ENCODE measurements at places on chromosomes 1 and 21.

- DNase-seq: no peak
These were observed 5.4 kb downstream of the ARTN start for GRCh38 chr1:43938892-43939587.

- no peak for DNase-seq
These were observed 43.4 kb downstream of the EIF2D start for GRCh38 chr1:206568779-206569352.

GRCh38 chr1:152858062-152858461, 1.7 kb upstream of the LCE7A start:
- no peak for DNase-seq

DNA sequence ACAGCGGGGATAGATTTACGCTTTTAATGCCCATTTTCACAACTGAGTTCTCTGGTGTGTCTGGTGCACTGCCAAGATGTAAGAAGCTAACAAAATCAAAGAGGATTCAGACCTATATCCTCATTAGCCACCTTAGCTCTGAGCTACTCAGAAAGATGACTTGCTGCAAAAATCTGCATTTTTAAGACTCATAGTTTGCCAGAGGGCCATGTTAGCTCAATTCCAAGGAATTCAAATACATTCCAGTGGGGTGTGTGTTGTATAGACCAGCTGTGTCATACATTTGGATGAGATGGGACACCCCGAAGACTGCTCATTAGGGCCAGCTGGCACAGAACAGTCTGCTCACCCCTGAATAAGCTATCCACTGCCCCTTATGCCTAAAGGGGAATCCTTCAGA, 8.9 kb downstream of the DENND2D start:
- DNase-seq: no peak

- no peak for DNase-seq
These were observed 64.0 kb downstream of the CHD5 start for GRCh38 chr1:6116137-6116536.

DNA sequence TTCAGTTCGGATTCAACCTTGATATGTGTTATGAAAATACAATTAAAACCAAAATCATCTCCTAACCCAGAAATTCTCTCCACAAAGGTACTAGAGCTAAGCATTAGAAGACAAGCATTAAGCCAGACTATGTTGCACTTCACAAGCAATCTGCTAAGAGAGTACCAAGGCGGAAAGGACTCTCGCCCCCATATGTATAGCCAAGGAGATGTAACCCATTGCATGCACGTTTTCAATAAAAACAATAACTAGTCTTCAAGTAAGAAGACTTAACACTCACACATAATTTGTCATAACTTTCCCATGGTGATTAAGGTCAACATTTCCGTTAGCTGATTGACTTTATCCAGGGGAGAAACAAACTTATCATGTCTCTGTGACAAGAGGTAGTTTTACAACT, 27.6 kb upstream of the PTPRC start:
- no peak for DNase-seq

DNA sequence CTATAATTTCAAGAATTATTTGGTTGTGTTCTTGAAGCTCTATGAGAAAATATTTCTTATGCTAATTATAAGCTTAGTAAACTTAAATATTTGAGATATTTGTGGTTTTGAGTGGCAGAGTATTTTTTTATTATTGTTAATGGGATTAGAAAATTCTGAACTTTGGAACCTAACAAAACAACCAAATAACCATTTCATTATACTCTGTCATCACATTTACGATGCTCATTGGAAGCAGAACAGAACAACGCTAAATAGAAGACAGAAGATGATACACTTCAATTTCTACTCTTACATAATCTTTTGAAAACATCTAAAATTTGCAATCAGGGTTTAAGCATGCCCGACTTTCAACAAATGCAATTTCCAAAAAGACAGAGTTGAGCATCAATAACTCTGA, 270.2 kb downstream of the PTPRC start:
- DNase-seq: no peak

GRCh38 chr1:228394571-228395394, 11.9 kb downstream of the TRIM11 start:
- DNase-seq: no peak

DNA sequence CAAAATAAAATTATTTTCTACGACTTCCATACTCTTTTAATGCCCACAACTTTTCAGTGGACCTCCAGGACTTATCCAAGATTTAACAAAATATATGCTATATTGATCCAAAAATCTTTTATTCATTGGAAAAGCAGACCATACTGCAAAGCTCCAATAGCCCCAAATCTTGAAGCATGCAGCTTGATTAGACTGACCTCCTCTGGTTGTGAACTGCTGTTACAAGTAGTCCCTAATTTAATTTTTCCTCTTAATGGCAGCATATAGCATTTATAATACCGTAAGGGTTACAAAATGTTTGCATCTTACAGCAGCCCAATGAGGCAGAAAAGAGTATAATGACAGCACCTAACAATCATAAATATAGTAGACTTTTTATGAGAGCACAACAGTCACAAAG, 49.8 kb downstream of the TPR start:
- DNase-seq: no peak

DNA sequence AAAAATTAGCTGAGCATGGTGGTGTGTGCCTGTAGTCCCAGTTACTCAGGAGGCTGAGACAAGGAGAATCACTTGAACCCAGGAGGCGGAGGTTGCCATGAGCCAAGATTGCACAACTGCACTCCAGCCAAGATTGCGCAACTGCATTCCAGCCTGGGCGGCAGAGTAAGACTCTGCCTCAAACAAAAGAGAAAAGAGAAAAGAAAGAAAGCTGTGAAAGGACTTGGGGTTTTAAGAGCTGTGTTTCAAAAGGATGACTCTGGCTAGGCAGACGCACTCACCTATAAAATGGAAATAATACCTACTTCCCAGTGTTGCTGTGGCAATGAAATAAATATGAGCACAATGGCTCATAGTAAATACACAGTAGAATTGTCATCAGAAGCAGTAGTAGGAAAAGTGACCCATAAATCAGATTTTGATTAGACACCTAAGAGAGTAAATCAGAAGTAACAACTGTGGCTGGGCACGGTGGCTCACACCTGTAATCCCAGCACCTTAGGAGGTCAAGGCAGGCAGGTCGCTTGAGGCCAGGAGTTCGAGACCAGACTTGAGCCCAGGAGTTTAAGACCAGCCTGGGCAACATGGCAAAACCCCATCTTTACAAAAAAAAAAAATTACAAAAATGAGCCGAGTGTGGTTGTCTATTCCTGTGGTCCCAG, 45.9 kb upstream of the PUM1 start:
- DNase-seq: no peak

DNA sequence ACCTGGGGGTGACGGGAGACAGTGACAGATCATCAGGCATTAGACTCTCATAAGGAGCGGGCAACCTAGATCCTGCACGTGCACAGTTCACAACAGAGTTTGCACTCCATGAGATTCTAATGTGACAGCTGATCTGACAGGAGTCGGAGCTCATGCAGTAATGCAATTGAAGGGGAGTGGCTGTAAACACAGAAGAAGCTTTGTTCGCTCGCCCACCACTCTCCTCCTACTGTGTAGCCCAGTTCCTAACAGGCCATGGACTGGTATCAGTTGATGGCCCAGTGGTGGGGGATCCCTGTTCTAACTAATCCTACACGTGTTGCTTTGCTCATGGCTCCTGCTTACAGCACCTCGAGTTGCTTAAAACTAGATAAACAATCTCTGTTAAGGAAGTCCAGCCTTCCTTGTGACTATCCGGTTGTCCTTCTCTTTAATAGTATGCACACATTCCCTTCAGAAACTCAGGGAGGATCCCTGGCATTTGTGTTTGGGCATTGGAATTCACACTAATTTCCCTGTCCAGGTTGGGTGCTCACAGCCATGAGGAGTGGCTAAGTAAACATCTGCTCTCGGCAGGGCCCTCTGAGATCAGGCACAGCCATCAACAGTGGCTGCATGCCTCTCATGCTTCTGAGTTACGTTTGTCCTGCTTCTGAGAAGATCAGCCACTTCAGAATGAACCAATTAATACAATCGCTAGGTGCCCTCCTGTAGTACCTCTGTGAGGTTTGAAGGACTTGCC, 21.1 kb upstream of the F3 start:
- no peak for DNase-seq

Measured in activated CD4-positive, CD25-positive, alpha-beta regulatory T cell (primary cell).